ENCODE measurements at places on chromosomes 12 and 14. TPM values are rescaled to one million over a fixed set of nuclear protein-coding genes. Genes with fewer than 3 reads are reported as not detected.

- DNase-seq: no peak
These were observed 31.0 kb downstream of the JAG2 start for GRCh38 chr14:105137481-105138020.

DNA sequence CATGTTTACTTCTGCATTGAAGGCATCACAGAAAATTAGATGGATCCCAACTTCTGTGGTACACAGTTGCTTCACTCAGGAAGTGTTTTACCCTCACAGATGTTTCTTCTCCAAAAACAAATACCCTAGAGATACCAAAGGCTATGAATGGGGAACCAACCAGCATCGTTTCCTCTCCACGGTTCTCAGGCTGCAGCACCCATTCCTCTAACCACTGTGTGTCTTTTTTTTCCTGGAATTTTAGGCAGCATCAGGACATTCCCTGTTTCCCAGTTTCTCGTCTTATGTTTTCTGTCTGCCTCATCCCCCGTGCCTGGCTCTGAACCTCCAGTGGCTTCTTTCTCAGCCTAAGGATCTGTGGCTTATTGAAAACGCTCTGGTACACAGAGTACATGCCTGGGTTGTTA lies 72.0 kb upstream of the TBX5 start:
- DNase-seq: no peak

Gene OTX2
- total RNA-seq: not detected

- no peak for DNase-seq
These were observed 14.3 kb upstream of the CORO1C start for GRCh38 chr12:108745641-108746040.

GRCh38 chr14:105204206-105204930 lies 23.3 kb upstream of the NUDT14 start:
- DNase-seq: peak; percentile 46

GRCh38 chr12:72010356-72010755 lies 71.7 kb downstream of the TPH2 start:
- DNase-seq: no peak

Gene CCDC197
- not detected for total RNA-seq

GRCh38 chr12:47988073-47989022 lies 15.9 kb downstream of the COL2A1 start:
- DNase-seq: no peak

DNA sequence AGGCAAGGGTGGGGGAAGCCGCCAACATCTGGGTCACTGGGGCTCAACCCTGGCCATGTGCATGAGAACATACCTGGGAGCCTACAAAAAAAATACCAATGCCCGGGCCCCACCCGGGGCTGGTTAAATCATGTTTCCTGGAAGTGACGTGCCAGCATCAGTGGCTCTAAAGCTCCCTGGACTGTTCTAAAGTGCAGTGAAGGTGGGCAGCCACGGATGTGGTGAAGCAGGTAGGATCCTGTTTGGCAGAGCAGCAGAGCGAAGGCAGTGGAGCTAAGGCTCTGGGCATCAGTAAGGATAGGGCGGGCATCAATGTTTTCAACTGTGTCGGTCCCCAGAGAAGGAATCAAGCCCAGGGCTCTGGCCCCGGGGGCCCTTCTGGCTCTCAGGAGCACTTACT lies 525 bp upstream of the GPR68 start:
- DNase-seq: no peak

Gene GPX2
- total RNA-seq: 22.0 TPM

Gene RXYLT1
- 24.1 TPM for total RNA-seq

Gene NAA25
- total RNA-seq: 23.7 TPM

DNA sequence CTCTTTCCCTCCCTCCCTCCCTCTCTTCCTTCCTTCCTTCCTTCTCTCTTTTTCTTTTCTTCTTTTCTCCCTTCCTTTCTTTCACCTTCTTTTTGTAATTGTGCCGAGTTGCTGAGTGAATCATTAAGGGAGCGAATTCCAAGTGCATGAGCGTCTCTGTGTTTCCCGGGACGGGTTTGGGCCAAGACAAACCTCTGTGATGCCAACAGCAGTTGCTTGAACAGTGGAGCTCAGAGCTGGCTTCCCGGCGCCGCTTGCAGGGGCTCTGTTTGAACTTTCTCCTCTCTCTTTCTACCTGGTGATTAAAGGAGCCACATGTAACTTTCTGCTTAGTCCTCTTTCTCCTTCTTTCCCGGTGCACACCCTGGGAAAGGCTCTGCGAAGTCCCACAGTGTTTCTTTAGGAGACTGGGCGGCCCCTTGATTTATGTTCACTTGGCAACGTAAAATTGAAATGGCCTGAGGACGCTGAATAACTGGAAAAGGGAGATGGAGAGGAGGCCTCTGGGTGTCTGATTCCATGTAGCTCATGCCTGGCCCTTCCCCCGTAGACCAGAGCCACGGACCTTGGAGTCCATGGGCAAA lies 33.7 kb upstream of the MAP1LC3B2 start:
- DNase-seq: peak; percentile 89

DNA sequence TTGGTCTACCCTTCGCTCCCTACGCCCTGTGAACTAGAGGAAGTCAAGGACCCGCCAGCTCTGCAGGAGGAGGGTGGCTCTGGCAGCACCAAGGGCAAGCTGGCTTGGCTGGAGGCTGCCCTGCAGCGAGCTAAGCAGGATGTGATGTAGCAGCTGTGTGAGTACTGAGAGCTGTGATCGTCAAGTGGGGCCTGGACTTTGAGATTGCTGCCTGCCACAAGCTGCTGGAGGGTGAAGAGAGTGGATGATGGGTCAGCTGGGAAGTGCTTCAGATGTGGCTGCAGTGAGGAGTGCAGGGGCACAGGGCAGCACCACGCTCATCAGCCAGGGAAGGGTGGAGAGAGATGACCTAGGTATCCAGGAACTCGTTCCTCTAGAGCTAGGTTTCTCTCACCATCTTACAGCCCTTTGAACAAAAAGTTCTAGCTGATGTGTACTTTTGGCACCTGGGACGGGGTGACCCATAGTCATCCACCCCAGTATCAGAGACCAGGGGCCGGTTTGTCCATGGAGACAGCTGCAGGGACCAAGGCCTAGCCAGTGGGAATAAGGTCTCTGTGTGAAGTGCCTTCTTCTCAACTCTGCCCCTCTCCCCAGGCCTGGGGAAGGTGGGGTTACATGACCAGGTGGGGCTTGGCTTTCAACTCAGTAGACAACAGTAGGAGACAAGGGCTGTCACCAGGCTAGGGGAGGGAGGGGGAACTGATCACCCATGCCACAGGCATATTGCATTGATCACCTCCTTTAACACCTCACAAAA lies 3.2 kb downstream of the KRT86 start:
- no peak for DNase-seq

Gene NRXN3
- under 0.01 TPM for total RNA-seq

- DNase-seq: peak; percentile 65
These were observed at the start of gene RPS6KL1 for GRCh38 chr14:74922752-74923401. Gene RPS6KL1 (minus strand): TSS chr14:74923260. CDS start chr14:74921541, 1,719 bp downstream.

Gene TAS2R7
- 0.33 TPM for total RNA-seq

DNA sequence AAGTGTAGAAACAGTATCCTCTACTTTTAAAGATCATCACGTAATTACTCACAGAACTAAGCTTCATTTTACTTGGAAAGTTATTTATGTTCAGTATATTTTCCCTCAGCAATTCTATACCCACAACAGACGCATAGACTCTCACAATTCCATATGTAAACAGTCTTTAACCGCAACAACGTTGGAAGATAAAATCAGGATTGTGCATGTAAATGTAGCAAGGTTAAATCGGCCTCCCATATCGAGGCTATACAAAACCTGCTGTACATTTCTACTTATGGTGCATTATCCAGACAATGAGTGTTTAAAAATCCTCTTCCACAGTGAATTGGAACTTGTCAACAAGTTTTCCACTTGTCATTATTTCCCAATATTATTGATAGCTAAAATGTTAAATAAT lies 581.1 kb downstream of the SLC16A7 start:
- DNase-seq: no peak

- DNase-seq: no peak
These were observed 17.6 kb upstream of the AKAP6 start for GRCh38 chr14:32311294-32312009.

DNA sequence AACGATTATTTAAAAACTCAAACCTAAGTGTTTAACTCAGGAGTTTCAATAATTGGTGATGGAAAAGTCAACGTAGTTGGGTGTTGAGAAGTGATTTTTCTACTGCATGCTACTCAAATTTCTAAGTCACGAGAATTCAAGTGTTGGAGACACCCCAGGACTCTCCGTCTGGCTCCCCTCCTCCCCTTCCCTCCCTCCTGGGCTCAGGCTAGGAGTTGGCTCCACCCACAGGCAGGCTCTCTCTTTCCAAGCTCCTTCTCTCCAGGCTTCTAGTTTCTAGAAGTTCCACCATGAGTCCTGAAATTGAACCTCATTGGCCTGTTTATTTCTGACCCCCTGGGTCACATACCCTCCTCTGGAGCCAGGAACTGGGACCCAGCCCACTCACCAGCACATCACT lies 73.0 kb downstream of the TMEM132D start:
- DNase-seq: no peak

DNA sequence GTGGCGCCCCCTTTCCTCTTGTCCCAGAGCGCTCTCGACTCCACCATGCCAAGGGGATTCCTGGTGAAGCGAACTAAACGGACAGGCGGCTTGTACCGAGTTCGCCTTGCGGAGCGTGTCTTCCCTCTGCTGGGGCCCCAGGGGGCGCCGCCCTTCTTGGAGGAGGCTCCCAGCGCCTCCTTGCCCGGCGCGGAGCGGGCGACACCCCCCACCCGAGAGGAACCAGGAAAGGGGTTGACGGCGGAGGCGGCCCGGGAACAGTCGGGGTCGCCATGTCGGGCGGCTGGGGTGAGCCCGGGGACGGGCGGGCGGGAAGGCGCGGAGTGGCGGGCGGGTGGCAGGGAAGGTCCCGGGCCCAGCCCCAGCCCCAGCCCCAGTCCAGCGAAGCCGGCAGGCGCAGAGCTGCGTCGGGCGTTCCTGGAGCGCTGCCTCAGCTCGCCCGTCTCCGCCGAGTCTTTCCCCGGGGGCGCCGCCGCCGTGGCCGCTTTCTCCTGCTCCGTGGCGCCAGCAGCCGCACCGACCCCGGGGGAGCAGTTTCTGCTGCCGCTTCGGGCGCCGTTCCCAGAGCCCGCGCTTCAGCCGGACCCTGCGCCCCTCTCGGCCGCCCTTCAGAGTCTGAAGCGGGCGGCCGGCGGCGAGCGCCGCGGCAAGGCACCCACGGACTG lies 376 bp downstream of the INSM2 start:
- no peak for DNase-seq

DNA sequence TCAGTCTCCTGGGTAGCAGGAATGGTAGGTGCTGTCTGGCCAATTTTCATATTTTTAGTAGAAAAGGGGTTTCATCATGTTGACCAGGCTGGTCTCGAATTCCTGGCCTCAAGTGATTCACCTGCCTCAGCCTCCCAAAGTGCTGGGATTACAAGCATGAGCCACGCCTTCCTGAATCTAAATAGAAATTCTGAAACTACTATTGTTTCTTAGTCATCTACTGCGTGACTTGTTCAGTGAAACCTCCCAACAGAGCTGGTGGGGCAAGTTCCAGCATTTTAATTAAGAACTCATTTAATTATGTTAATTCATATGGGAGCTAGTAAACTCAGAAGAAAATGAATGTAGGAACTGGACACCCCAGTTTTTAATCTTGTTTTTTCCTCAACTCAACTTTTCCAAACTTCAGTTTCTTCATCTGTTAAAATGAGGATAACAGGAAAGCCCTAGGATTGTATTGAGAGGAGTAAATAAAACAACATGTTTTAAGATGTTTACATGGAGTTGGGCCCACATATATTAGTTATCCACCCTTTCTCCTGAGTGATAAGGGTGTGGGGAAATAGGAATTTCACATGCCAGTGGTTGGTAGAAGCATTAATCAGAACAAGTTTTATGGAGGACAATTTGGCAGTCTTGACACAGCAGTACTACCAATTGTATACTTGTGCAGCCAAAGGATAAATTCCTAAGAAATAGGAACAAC lies 335.8 kb upstream of the E2F7 start:
- DNase-seq: peak; percentile 55

Gene EAPP
- 28.9 TPM for total RNA-seq

DNA sequence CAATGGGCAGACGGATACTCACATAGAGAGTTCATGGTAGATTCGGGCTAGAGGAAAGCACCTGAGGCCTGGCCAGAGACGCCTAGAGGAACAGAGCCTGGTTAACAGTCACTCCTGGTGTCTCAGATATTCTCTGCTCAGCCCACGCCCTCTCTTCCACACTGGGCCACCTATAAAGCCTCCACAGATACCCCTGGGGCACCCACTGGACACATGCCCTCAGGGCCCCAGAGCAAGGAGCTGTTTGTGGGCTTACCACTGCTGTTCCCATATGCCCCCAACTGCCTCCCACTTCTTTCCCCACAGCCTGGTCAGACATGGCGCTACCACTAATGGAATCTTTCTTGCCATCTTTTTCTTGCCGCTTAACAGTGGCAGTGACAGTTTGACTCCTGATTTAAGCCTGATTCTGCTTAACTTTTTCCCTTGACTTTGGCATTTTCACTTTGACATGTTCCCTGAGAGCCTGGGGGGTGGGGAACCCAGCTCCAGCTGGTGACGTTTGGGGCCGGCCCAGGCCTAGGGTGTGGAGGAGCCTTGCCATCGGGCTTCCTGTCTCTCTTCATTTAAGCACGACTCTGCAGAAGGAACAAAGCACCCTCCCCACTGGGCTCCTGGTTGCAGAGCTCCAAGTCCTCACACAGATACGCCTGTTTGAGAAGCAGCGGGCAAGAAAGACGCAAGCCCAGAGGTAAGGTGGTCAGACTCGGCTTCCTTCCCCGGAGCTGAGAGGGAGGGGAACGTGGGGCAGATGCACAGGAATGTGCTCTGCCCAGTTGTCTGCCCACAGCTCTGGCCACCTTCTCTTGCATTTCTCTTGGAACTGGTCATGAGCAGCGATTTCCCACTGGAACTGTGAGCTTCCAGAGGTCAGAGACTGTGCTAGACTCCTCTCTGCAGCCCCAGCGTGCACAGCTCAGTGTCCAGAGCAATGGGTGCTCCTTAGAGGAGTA lies at the start of gene CD4:
Gene CD4, plus strand, starts transcription at position 557 of the 953 bp plus-strand sequence. CDS start 10,611 bp downstream, outside the sequence.
- DNase-seq: no peak

GRCh38 chr12:24226745-24227350 lies 277.4 kb upstream of the SOX5 start:
- DNase-seq: peak; percentile 80

Gene GPN3
- total RNA-seq: 12.3 TPM

Gene PLEKHG7
- total RNA-seq: not detected

Gene ESR2
- total RNA-seq: 0.21 TPM
